Stimulated activated CD4-positive, alpha-beta T cell treated with anti-CD3 and anti-CD28 coated beads, TNF-alpha, amount 100 ng/mL, for 24 hours (primary cell): ENCODE measurements at places on chromosomes 1 and 21.

- DNase-seq, result no peak
Measured at GRCh38 chr1:5975133-5975880, 16.9 kb downstream of the NPHP4 start.

- no peak for DNase-seq
Measured at GRCh38 chr1:64595871-64596515, 126.1 kb downstream of the CACHD1 start.

DNA sequence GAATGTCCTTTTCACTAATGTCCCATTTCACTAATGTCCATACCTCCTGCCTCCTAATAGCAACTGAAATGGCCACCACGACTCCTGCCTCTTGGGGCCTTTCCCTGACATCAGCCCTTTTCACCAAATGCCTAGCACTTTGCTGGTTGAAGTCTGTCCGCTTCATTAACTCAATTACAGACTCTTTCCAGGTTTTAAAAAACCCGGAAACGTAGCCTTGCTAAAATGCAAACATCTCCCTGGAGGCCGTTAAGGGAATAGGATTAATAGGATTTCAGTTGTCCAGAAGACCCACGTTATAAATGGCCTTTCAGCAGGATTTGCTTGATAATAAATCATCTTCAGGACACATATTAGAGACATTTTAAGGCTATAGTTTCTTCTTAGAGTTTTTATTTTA, 25.7 kb upstream of the ERO1B start:
- DNase-seq, result no peak

DNA sequence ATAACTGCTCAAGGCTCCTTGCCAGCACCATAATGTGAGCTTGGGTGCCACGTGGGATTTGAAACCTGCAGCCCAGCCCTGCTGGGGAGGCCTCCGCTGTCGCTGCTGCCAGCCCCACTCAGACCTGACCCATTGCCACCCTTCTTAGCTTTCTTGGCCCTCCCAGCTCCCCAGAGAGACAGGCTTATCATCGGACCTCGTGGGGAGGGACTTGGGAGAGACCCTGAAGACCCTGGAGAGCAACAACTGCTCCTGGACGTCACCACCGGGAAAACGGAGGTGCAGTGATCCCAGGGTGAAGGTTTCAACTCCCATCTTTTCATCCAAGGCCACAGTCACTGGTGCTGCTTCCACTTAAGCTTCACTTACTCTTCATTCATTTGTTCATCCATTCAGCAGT, 596.1 kb downstream of the PTPRU start:
- DNase-seq, result no peak

- DNase-seq, result no peak
Measured at GRCh38 chr1:25832336-25833037, 12.7 kb downstream of the MTFR1L start.
